ENCODE measurements at places on chromosomes 7 and 10.

- no peak for DNase-seq
Observed at GRCh38 chr10:80081801-80082750, 3.6 kb downstream of the TMEM254 start.

- no peak for DNase-seq
Observed at GRCh38 chr7:2154121-2154520, 78.6 kb downstream of the MAD1L1 start.

GRCh38 chr7:34260279-34260678, 354.9 kb downstream of the BMPER start:
- DNase-seq: no peak

GRCh38 chr7:27251136-27251651, 8.6 kb downstream of the EVX1 start:
- DNase-seq: no peak

DNA sequence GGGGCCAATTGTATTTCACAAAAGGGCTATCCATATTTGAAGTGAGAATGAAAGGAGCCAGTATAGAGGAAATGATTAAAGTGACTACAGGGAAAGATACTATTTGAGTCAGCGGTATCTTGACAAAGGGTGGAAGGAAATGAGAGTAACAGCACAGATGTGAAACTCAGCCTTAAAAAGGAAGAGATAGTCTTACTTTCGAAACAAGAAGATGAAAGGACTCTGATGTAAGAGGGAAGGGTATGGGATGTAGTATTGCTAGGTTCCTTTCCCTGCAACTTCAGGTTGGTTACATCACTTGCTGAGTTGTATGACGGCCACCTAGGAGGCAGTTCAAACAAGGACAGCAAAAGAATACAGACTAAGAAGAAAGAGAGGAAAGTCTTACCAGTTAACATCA, 13.7 kb downstream of the CISD1 start:
- DNase-seq: no peak

- no peak for DNase-seq
Observed at GRCh38 chr10:102421507-102421756, 796 bp downstream of the FBXL15 start.

- no peak for DNase-seq
Observed at GRCh38 chr10:26357203-26357602, 80.9 kb upstream of the APBB1IP start.

DNA sequence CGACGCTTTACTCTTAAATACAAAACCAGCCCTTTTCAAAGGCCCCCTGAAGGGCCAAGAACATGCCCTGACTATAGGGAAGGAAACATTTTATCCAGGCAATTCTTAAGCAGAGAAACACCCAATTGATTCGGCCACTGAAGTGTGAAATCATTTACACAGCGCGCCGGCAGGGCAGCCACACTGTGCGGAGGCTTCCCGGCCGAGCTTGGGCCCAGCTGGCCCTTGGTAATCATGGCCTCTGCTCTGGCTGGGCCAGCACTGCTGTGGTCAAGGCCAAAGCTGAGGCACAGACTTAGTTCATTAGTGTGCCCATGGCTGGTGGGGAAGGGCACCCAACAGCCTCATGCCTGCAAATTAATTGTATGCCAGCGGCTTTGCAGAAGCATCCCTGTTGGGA, 143.7 kb upstream of the HABP2 start:
- DNase-seq: no peak

- DNase-seq: no peak
Observed at GRCh38 chr10:59271160-59271559, 91.2 kb downstream of the FAM13C start.

GRCh38 chr7:111871283-111871682, 309.0 kb upstream of the IMMP2L start:
- no peak for DNase-seq

- no peak for DNase-seq
Observed at GRCh38 chr7:149053885-149054284, 25.6 kb upstream of the PDIA4 start.

DNA sequence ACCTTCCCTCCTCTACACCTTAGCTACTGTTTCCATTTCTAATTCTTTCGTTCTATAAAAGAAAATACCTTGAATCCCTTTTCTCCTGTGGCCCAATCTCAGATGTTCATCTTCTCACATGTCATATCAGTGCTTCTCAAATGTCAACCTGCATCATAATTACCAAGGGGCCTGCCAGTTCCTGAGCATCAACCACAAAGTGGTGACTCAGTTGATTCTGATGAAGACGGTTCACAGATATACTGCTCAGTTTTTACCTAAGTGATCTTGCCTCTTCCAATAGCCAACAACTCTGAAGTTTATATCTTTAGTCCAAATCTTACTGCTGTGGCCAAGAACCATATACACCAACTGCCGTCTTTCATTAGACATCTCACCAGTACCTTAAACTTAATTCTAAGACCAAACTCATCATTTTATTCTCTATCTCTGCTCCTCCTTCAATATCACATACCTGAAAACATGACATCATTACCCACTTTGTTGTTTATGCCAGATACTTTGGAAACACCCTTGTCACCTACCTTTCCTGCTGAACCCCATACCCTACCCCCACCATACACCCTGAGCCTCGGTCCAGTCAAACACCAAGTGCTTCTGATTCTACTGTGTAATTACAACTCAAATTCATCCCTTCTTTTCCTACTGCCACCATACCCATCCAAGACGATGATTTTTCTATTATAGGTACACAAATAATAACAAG, 115.5 kb downstream of the LMBR1 start:
- DNase-seq: no peak

DNA sequence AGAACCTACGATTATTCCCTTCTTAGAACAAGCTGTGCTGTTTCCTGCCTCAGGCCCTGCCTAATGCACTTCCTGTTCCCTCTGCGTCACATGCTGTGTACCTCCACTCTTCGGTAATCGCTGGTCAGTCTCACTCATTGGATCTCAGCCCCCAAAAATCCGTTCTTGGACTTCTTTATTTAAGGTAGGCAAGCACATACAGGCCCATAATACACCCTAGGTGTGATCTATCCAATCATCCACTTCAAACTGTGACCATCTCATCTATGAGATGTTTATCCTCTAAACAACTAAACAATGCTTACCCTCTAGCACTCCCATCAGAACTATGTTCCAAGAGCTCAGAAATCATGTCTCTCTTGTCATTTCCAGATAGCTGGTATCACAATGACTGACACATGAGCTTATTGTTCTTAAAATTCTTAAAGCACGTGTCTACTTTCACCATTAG, 83.9 kb downstream of the CADPS2 start:
- DNase-seq: no peak

GRCh38 chr7:126727930-126728391, 524.8 kb downstream of the GRM8 start:
- DNase-seq: no peak

GRCh38 chr7:129779602-129780256, 168.2 kb downstream of the NRF1 start:
- DNase-seq: no peak

- DNase-seq: no peak
Observed at GRCh38 chr7:70849580-70850235, 282.2 kb upstream of the GALNT17 start.

GRCh38 chr10:48606530-48607355, 1.9 kb upstream of the ARHGAP22 start:
- no peak for DNase-seq

GRCh38 chr7:125592331-125592730, 662.7 kb upstream of the POT1 start:
- DNase-seq: no peak

GRCh38 chr7:19747740-19748339, 25.6 kb downstream of the TMEM196 start:
- DNase-seq: peak; percentile 29

- DNase-seq: no peak
Observed at GRCh38 chr7:20980668-20981264, 194.1 kb upstream of the SP8 start.

GRCh38 chr7:138247568-138248333, 171.5 kb downstream of the AKR1D1 start:
- DNase-seq: no peak

GRCh38 chr7:158067219-158067930, 520.2 kb downstream of the PTPRN2 start:
- peak; percentile 70 for DNase-seq

GRCh38 chr7:618539-619367, 99.1 kb upstream of the PDGFA start:
- DNase-seq: no peak

DNA sequence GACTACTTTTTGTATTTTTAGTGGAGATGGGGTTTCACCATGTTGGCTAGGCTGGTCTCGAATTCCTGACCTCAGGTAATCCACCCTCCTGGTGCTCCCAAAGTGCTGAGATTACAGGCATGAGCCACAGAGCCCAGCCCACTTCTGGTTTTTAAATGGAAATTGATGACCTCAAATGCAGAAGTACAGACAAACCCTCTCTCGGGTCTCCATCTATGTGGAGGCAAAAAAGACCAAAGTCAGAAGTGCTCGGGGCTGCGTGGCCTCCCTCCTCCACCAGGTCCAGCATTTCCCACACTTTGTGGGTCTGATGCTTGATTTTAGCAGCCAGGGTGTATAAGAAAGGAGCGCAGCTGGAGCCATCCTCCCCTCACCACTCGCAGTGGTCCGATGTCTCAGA, 187.3 kb upstream of the AUTS2 start:
- no peak for DNase-seq

- DNase-seq: no peak
Observed at GRCh38 chr10:86655596-86655995, 1.2 kb downstream of the OPN4 start.

DNA sequence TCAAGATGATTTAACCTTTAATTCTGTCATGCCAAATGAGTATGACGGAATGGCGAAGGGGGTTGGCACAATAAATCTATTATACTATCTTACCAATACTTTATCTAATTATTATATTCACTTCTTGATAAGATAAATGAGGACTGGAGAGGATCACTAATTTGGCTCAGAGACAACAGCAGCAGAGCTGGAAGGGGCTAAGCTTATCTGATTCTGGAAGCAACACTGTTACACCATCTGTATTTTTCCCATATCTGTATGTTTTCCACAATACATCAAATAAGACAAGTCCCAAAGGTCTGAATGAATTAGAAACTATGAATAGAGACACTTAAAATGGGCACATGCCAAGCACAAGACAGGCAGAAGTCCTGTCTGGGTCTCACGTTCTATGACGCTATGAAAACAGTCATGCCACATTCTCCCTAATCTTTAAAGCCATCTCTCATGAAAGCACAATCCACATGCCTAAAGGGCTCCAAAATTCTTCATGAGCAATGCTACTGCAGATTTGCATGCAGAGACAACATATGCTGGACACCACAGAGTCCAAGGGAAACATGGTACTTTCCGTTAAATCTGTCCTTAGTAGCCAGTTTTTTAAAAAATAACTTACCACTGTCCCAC, 88.3 kb downstream of the SLC25A13 start:
- DNase-seq: no peak

DNA sequence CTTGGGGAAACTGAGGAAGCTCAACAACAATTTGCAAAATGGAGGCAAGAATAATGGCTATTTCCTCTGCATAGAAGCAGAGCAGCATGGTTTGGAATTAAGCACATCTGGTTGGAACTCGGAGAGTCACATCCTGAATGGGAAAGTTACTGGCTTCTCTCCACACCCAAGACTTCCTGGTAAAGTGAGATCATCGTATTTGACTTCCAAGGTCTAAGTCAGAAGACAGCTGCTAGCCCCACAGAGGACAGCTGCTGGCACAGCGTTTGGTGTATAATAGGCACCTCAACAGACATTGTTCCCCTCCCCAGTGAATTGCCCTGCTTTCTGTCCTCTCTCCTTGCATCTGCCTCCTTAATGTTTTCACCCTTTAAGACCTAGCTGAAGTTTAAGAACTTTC, 37.0 kb upstream of the NRF1 start:
- DNase-seq: no peak

DNA sequence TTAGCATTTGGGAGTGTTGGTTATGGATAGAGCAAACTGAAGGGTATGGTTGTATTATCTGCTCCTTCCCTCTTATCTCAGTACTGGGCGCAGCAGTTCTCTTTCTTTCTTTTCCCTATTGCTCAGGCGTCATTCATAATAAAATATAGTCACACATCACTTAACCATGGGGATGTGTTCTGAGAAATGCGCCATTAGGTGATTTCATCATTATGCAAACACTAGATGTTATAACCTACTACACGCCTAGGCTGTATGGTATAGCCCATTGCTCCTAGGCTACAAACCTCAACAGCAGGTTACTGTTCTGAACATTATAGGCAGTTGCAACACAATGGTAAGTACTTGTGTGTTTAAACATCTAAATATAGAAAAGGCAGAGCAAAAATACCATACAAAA, 401.7 kb downstream of the EXOC4 start:
- no peak for DNase-seq

- no peak for DNase-seq
Observed at GRCh38 chr7:30349816-30350215, 65.4 kb downstream of the ZNRF2 start.

GRCh38 chr7:115812794-115813193, 217.8 kb downstream of the TFEC start:
- no peak for DNase-seq

DNA sequence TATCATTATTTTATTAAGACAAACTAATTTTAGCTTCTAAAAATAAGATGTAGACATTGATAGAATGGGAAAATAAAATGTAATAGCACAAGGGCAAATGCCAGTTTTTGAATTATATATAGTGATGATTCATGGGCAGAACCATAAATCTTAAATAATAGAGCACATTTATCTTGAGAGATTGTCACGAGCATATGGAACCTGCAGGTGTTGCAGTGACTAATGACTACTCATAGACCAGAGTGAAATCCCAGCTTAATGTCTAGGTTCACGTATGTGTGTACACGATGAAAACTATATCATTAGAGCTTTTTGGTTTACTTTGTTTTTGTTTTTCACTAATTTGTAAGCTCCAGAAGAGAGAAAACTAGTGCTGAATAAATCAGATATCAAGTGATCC, 150.2 kb upstream of the CACNA2D1 start:
- DNase-seq: peak; percentile 53

DNA sequence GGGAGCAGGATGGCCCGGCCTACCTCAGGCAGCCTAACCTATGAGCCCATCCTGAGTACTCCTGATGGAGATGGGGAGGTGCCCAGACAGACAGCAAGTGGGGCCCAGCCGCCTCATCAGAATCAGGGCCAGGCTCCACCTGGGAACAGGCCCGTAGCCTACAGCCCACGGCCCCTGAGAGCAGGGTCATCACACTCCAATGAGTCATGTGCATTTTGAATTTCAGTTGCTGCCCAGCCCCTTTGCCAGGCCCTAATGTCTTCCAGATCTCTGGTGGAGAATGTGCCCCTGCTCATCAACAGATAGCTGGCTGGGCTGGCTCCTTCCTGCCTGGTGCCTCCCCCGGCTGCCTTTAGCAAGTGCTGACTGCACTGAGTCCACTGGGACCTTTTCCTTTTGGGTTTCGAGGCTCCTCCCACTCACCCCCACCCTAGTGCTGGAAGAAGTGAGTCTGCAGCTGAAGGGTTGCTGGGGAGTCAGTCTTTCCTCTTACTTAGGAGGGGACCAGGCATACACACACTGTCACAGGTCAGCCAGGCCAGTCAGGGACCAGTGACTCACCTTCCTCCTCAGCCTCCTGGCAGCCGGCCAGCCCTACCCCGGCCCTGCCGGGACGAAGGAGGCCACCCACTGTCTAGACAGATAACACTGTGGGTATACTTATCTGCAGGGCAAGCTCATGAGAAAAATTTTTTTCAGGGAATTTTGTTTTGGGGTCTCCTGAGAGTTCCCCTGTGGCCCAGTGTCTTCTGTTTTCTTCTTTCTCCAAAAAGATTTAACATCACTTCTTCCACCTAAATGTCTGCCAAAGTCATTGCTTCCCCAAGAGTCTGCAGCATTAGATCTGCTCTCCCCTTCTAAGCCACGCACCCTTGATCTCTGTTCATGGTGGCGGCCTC, 9.1 kb upstream of the ASIC3 start:
- DNase-seq: no peak
